Spinal cord (tissue), 10 donors: ENCODE measurements at places on chromosomes 11 and 22. TPM values are rescaled to one million over a fixed set of nuclear protein-coding genes. Genes with fewer than 3 reads are reported as not detected.

DNA sequence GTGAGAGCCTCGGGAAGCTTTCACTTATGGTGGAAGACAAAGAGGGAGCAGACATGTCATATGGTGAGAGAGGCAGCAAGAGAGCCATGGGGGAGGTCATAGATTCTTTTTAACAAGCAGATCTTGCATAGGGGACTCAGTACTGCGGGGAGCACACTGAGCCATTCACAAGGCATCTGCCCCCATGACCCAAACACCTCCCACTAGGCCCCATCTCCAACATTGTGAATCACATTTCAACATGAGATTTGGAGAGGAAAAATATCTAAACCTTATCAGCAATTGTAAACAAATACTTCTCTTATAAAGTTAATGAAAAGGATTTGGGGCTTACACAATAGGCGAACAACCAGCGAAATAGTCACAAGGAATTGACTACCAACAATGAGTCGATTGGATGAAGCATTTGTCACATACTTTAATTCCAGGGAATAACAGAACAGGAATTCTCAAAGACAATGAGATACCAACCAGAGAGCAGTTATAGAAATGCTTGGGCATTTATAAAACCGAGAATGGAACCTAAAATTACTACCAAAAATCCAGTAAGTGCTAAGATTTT is 7.3 kb downstream of the DDI1 start:
- H3K4me3 ChIP-seq: no peak overlapping the region
- no peaks in the 10 kb centered on the region for H3K36me3 ChIP-seq
- no peaks in the 10 kb centered on the region for H3K27me3 ChIP-seq
- DNase-seq: no peak

PATE2 gene
- 1.5 TPM for total RNA-seq

OR51B4 gene
- total RNA-seq: not detected

DNA sequence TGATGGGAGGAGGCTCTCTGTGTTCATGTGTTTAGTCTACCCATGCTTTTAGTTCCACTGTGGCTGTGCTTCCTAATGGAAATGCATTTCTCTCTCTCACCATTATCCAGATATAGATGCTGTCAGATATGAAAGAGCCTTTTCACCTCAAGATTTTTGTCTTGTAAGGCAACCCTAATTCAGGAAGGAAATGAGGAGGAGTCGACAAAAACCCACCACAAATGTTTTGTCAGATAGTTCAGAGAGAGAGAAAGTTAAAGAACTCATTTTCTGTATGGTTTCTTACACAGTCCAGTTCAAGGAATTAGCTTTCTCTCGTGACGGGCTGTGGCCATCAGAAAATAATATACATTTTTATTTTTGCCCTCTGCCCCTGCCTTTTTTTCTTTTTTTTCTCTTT is 82.5 kb downstream of the ARL14EP start:
- H3K36me3 ChIP-seq: peaks cover 3% of the 10 kb centered on the region
- peaks cover 5% of the 10 kb centered on the region for H3K4me1 ChIP-seq
- no peak for DNase-seq
- no peaks in the 10 kb centered on the region for H3K27me3 ChIP-seq

DNA sequence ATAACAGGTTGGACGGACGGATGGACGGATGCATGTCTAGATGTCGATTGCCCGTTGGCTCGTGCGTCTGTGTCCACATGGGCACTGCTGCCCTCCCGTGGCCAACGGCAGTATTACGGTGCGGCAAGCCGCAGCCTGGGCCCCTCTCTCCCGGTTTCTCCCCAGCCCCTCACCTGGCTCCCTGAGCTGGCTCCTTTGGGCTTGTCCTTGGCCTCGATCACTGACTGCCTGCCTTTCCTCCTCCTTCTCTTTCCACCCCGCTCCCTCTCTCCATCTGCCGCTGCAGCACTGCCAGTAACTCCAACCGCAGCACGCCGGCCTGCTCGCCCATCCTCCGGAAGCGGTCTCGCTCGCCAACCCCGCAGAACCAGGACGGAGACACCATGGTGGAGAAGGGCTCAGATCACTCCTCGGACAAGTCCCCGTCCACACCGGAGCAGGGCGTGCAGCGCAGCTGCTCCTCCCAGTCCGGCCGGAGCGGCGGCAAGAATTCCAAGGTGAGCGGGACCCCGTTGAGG is 77.3 kb downstream of the SCN3B start:
- H3K27ac ChIP-seq: no peak overlapping the region
- H3K4me1 ChIP-seq: peaks cover 49% of the 10 kb centered on the region
- peak; percentile 77 for DNase-seq
- no peak overlapping the region for H3K4me3 ChIP-seq
- peaks cover 57% of the 10 kb centered on the region for H3K36me3 ChIP-seq
- H3K27me3 ChIP-seq: no peaks in the 10 kb centered on the region

SLC22A9 gene
- not detected for total RNA-seq

GGTLC3 gene
- not detected for total RNA-seq

MAP6 gene
- 64.6 TPM for total RNA-seq

GRCh38 chr11:74069146-74070046 is 60.5 kb upstream of the UCP3 start:
- no peak overlapping the region for H3K4me3 ChIP-seq
- H3K27me3 ChIP-seq: no peaks in the 10 kb centered on the region
- H3K4me1 ChIP-seq: no peaks in the 10 kb centered on the region

GRCh38 chr11:112285841-112286311 is 25.2 kb upstream of the PLET1 start:
- H3K36me3 ChIP-seq: no peaks in the 10 kb centered on the region
- DNase-seq: no peak
- no peak overlapping the region for H3K27ac ChIP-seq
- H3K4me1 ChIP-seq: peaks cover 9% of the 10 kb centered on the region
- no peak overlapping the region for H3K4me3 ChIP-seq

DNA sequence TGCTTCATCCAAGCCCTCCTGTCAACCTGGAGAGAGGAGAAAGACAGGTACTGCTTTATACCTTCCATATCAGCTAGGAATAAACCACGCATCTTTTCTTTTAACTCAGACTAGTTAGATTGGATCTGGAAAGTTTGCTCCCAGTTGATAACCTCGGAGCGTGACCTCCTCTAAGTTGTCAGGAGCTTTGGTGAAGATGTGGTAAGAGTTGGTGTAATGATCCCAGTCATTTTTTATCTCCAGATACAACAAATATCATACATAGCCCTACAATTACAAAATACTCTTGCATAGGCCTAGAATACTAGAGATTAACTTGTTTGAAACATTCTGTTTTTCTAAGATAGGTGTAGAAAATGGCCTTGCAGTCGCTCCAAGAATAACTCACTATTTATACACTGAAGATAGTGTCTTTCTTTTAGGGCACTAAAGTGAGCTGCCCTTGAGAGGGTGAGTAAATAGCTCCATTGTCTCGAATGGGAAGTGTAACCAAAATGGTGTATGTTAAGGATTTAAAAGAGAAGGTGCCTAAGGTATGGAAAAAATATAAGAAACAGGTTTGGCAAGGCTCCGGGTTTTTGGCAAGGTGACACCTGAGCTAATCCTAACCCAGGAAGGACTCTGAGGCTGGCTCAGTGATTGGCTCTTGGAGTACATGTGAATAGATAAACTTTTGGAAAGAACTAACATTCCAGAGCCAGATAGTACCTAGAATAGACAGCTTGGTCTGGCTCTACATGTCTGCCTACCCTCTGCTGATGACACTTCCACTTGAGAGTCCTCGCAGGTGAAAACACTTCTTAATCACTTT is 59.4 kb downstream of the GLYATL1 start:
- no peaks in the 10 kb centered on the region for H3K36me3 ChIP-seq
- no peaks in the 10 kb centered on the region for H3K4me1 ChIP-seq
- no peaks in the 10 kb centered on the region for H3K27me3 ChIP-seq
- H3K4me3 ChIP-seq: no peak overlapping the region

DNA sequence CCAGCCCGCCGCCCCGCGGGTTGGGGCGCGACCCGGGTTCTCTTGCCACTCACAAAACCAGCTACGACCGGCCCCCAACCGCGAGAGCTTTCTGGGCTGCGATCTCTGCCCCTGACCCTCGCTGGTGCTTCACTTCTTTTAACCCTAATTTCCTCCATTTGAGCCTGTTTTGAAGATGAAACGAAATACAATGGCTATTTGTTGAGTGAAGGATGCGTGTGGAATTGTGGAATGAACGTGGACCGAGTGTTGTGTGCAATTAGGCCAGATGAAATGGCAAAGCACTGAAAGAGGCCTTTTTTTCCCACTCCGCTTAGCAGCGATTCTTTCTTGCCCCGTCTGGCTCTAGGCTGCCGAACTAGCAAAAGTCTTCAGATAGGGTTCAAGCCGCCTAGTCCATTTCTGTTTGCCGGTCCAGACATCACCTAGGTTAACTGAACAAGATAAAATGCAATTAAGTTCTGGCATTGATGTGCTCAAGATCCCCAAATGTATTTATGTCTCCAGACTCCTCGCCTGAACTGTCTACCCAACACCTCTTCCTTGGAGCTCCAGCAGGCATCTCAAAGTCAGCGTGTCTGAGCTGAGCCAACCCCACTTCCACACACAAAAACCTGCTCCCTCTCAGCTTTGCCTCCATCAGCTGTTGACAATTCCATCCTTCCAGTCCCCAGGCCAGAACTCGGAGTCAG is 471 bp upstream of the TMEM184B start:
- peaks cover 53% of the 10 kb centered on the region for H3K4me1 ChIP-seq
- H3K27me3 ChIP-seq: no peaks in the 10 kb centered on the region
- peak overlapping the region; percentile 92 for H3K27ac ChIP-seq
- peak overlapping the region; percentile 74 for H3K4me3 ChIP-seq
- DNase-seq: no peak

DNA sequence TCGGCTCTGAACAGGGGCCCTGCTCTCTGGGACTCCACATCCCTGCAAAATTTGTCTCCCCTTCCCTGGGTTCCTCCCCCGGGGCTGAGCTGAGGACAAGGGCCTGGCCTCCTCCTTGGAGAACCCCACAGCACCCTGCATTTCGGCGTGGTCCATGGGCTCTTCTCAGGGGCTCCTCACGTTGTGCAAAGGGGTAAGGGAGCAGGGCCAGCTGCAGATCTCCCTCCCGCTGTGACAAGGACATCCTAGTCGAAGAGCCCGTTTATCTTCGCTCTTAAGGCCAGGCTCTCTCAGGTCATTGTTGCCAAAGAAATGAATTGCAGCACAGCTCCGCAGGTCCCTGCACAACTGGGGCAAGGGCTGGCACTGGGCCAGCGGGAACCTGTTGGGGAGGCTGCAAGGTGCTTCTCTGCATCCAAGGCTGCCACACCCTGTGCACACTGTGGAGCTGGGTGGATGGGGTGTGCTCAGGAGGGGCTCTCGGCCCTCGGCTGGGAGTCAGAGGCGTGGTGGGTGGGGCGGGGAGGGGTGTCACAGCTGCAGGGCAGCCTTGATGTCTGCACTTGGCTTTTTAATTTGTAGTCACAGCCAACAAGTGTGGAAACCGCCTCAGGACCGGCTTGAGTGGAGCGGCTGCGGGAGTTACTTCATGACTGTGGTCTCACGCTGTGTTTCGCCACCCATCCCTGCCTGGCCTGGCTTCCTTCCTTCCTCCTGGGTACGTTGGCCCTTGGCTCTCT is 26.6 kb upstream of the SEPTIN5 start:
- no peaks in the 10 kb centered on the region for H3K27me3 ChIP-seq
- peaks cover 17% of the 10 kb centered on the region for H3K4me1 ChIP-seq
- H3K4me3 ChIP-seq: no peak overlapping the region

- no peak overlapping the region for H3K4me3 ChIP-seq
- DNase-seq: no peak
- H3K4me1 ChIP-seq: no peaks in the 10 kb centered on the region
- no peaks in the 10 kb centered on the region for H3K27me3 ChIP-seq
These were observed 287.0 kb downstream of the DYNC2H1 start for GRCh38 chr11:103396237-103396636.

GRCh38 chr11:11416917-11417316 is 63.9 kb upstream of the CSNK2A3 start:
- no peak overlapping the region for H3K4me3 ChIP-seq
- no peak for DNase-seq
- H3K4me1 ChIP-seq: peaks cover 14% of the 10 kb centered on the region
- H3K36me3 ChIP-seq: no peaks in the 10 kb centered on the region

- H3K36me3 ChIP-seq: no peaks in the 10 kb centered on the region
- DNase-seq: peak; percentile 62
- H3K4me1 ChIP-seq: no peaks in the 10 kb centered on the region
- H3K4me3 ChIP-seq: no peak overlapping the region
- no peaks in the 10 kb centered on the region for H3K27me3 ChIP-seq
These were observed 551.9 kb upstream of the LUZP2 start for GRCh38 chr11:23944923-23945322.

GRCh38 chr11:57055744-57056143 is 67.0 kb downstream of the OR5AK2 start:
- H3K36me3 ChIP-seq: no peaks in the 10 kb centered on the region
- no peak for DNase-seq
- no peaks in the 10 kb centered on the region for H3K27me3 ChIP-seq

GRCh38 chr11:127789927-127790326 is 789.4 kb upstream of the KIRREL3 start:
- no peak for DNase-seq
- no peaks in the 10 kb centered on the region for H3K36me3 ChIP-seq
- no peak overlapping the region for H3K4me3 ChIP-seq
- no peaks in the 10 kb centered on the region for H3K27me3 ChIP-seq

POU2F3 gene
- not detected for total RNA-seq

DNA sequence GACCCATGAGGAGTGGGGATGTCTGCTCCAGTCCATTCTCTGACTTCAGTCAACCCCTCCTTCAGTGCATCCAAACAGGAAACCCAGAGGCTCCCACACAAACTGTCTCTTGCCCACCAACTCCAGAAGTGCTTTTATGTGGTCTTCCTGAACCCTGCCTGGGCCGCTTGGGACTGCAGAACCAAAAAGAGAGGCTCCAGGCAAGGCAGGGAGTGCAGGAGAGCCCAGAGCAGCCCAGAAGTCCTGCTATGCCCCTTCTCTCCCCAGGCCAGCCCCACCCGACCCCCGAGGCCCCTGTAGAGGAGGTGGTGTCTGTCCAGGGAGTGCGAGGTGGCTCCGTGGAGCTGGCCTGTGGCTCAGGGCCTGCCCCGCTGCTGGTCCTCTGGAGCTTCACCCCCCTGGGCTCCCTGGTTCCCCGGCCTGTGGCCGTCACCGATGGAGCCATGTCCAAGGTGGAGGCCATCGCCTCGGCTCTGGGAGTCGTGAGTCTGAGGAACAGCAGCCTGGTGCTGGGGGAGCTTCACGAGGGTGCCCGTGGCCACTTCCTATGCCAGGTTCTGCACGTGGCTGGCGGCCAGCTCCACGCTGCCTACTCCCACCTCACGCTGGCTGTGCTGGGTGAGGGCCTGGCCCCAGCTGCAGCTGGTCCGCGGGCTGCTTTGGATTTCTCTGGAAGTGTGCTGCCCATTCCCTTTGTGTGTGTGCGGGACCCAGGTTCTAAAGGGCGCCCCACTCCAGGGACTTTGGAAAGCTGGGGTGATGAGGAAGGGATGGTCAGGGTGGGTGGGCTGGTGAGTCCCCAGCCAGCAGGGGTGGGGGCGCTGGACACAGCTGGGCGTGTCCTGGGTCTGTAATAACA is 1.8 kb downstream of the VSIG10L2 start:
- H3K4me3 ChIP-seq: no peak overlapping the region
- peaks cover 19% of the 10 kb centered on the region for H3K36me3 ChIP-seq
- H3K27ac ChIP-seq: no peak overlapping the region
- peaks cover 9% of the 10 kb centered on the region for H3K4me1 ChIP-seq
- DNase-seq: no peak

TECTA gene
- total RNA-seq: 2.7 TPM

DNA sequence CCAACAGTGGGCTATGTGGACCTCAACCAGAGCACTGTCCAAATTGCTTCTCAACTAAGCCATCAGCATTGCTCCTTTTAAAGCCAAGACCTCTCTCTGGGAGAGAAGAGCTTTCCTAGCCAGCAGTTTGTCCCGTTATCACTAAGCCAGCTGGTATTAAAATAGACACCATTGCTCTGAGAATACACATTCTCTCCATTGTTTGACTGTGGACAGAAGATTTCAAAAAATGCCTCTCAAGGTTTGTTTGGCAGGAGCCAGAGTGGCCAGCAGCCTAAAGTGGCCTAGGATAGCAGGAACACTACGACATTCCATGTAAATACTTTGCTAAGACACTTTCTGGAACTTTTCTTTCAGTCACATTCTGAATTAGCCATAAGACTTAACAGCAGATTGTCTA is 41.3 kb downstream of the EIF4ENIF1 start:
- no peaks in the 10 kb centered on the region for H3K4me1 ChIP-seq
- no peak for DNase-seq
- H3K4me3 ChIP-seq: no peak overlapping the region
- no peak overlapping the region for H3K27ac ChIP-seq
